ENCODE measurements at places on chromosomes 13 and 19. TPM values are rescaled to one million over a fixed set of nuclear protein-coding genes. Genes with fewer than 3 reads are reported as not detected.

GRCh38 chr13:45434556-45435371 lies 16.6 kb upstream of the SLC25A30 start:
- H3K27ac ChIP-seq = no peak overlapping the region
- peaks cover 20% of the 10 kb centered on the region for H3K4me1 ChIP-seq
- no peaks in the 10 kb centered on the region for H3K36me3 ChIP-seq
- no peaks in the 10 kb centered on the region for H3K27me3 ChIP-seq
- no peak overlapping the region for H3K4me3 ChIP-seq

DNA sequence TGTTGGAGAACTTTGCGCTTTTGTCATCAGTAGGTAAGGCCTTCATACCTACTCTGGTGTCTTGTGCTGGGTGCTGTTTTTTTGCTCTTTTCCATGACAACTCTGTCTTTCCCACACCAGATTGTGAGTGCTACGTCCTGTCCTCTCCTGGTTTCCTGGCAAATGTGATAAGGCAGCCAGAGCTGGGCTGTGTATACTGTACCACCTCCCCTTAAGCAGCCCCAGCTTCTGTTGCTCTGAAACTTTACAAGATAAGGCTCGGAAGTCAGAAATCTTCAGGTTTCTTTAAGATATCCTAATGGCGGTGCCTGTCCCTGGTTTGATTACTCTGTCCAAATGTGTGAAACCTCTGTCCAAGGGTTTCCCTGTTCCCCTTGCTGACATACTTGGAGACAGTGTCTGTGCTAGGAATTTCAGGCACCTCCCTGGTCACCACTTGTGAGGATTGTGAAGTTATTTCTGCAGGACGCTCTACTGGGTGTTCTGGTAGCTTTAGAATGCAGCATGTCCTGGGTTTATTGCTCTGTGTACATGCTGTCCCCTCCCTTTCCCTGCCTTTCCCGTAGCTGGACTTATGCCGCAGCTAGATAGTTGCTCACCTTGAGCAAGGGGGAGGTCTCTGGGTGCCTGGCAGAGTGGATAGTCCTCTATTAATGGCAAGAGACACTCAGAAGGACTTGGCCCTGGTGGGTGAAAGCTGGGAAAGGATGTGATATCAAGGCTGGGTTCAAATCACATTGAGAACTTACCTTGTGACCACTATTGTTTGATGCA lies 7.0 kb downstream of the ZNF749 start:
- H3K4me1 ChIP-seq = no peaks in the 10 kb centered on the region
- H3K36me3 ChIP-seq = peaks cover 18% of the 10 kb centered on the region
- no peak overlapping the region for H3K27ac ChIP-seq
- no peak overlapping the region for H3K4me3 ChIP-seq
- no peak for DNase-seq

- H3K36me3 ChIP-seq = peaks cover 31% of the 10 kb centered on the region
- DNase-seq = peak; percentile 88
- H3K4me3 ChIP-seq = peak overlapping the region; percentile 94
- peaks cover 9% of the 10 kb centered on the region for H3K4me1 ChIP-seq
These were observed 3.2 kb downstream of the MIDN start for GRCh38 chr19:1251330-1252220.

The INAFM1 gene
- 5.8 TPM for polyA plus RNA-seq

DNA sequence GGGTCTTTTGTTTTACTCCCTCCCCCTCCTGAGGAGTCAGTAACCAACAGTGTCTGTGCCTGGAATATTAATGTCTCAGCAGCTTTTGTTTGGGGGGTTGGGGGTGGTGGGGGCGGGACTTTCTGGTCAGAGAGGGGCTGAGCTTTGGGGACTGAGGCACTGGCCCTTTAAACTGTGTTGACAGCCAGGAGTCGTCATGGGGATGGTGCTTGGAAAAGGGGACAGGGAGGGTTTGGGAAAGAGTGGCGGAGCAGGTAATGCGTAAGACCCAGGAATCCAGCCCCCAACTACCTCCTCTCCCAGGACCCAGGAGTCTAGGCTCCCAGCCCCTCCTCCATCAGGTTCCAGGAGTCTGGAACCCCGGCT lies 5.2 kb downstream of the CADM4 start:
- H3K27ac ChIP-seq = no peak overlapping the region
- H3K27me3 ChIP-seq = no peaks in the 10 kb centered on the region
- H3K4me1 ChIP-seq = no peaks in the 10 kb centered on the region
- peak overlapping the region; percentile 37 for H3K4me3 ChIP-seq
- DNase-seq = no peak

DNA sequence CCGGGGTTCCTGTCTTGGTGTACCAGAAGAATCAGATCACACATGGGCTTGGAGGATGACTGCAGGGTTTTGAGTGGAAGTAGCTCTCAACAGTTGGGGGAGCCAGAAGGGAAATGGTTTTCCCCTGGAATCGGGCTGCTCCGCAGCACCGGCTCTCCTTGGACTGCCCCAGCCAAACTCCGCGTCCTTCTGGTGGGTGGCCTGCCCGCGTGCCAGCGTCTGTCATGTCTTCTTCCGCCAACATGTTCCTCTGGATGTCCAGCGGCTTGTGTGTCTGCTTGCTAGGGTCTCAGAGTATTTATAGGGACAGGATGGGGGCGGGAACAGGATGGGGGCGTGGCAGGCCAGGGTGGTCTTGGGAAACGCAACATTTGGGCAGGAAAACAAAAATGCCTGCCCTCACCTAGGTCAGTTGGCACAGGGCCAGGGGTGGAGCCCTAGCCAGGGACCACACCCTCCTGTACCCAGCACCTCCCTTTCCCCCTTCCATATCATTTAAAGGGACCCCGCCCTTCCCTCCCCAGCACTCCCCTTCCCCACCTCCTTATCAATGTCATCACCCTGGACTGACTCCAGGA lies 1.3 kb upstream of the ZNF30 start:
- H3K36me3 ChIP-seq = no peaks in the 10 kb centered on the region
- no peaks in the 10 kb centered on the region for H3K4me1 ChIP-seq
- H3K4me3 ChIP-seq = no peak overlapping the region
- no peaks in the 10 kb centered on the region for H3K27me3 ChIP-seq
- H3K27ac ChIP-seq = no peak overlapping the region

The CGB8 gene
- not detected for polyA plus RNA-seq
